ENCODE measurements at places on chromosomes 6 and 20.

GRCh38 chr20:37941332-37941731 lies 38.4 kb downstream of the VSTM2L start:
- DNase-seq: no peak

GRCh38 chr20:41436679-41437078 lies 70.1 kb upstream of the EMILIN3 start:
- no peak for DNase-seq

DNA sequence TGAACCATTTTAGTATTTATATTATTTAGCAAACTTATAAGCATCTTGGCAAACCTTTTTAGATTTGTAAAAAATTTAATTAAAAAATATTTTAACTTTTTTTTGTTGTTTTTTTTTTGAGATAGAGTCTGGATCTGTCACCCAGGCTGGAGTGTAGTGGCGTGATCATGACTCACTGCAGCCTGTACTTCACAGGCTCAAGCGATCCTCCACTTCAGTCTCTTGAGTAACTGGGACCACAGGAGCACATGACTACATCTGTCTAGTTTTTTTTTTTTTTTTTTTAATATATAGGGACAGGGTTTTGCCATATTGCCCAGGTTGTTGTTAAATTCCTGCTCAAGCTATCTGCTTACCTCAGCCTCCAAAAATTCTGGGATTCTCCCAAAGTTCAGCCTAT lies 161.1 kb downstream of the EYS start:
- no peak for DNase-seq

- no peak for DNase-seq
Observed at GRCh38 chr6:118708055-118708454, 56.7 kb upstream of the CEP85L start.

DNA sequence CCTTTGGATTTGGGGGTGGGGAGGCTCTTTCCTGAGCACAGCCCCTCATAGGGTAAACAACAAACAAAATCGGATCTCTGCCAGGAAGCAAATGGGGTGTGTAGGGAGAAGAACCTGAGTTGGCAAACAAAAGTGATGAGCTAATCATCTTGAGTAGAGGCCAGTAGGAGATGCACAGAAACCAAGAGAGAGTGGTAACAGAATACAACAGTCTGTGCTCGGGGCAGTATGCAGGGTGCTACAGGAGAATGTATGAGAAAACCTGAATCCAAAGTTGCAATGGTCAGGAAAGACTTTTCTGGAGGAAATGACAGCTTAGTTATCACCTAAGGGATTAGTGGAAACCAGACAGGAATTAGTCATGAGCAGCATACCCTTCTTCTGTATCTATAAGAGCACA lies 177.8 kb downstream of the CDKAL1 start:
- no peak for DNase-seq

- DNase-seq: no peak
Observed at GRCh38 chr6:147204843-147205311, 660 bp downstream of the STXBP5 start.

DNA sequence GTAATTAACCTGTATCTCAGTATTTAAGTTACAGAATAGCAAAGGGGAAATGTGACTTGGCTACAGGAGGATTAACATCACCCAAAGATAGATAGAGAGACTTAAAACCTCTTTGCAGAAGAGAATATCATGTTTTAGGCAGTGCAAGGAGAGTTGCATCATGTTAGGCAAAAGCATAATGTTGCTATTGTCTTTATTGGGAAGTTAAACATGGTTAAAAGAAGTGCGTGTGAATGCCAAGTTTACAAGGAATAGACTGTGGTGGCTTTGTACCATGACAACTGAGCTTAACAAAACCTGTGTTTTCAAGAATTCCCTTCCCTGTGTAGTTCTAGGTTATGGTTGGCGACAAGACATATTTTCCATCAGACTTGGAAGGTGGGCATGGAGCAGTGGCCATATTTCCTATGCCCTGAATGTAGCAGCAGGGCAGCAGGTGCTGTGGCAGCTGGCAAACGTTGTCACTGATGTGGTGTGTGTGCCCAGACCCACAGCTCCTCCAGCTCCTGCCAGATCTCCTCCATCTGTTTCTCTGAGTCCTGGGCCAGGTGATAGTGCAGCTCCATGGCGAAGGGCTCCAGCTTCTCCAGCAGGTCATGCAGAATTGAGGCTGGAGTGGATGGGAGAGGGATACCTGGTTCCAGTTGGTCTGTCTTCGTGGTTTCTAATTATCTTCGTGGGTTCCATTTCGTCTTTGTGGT lies 163.3 kb downstream of the QRSL1 start:
- DNase-seq: no peak

GRCh38 chr6:19024737-19025136 lies 637.6 kb downstream of the RNF144B start:
- DNase-seq: no peak

DNA sequence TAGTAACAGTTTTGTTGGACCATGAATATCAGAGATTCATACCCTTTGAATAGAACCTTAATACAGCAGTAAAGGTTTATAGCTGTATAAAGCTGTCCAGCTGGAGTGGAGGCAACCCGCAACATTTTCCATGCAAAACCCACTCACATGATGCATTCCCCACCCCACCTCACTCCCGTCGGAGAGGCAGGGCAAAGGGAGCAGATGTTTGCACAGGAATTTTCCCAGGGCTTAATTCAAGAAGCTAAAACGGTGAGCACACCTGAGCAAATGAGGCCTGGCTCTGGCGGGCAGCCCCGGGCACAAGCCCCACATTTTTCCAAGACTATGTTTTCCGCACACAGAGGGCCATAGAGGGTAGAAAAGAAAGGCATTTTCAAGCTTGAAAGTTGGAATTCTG lies 191.7 kb downstream of the FOXC1 start:
- DNase-seq: no peak

DNA sequence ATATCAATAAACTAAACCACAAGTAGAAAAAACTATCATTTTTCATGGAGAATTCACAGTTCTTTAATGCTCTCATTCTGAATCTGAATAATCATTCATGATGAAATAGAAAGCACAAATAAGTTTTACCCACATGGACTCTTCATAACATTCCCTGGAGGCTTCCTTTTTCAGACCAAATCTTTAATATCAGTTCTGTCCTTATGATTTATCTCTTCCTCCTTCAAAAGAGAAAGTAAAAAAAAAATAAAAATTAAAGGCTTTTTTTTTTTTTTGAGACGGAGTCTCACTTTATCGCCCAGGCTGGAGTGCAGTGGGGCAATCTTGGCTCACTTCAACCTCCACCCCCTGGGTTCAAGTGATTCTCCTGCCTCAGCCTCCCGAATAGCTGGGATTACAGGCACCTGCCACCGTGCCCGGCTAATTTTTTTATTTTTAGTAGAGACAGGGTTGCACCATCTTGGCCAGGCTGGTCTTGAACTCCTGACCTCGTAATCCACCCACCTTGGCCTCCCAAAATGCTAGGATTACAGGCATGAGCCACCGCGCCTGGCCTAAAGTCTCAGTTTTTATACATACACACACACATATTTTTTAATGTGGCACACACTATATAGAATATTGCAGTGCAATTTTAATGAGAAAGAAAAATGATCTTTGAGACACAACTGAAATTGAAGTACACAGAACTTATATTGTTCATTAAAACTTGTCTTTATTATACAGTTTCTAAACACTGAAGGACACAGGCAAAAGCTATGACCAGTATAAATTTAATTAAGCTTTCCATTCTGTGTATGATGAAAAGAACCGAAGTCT lies 31.9 kb upstream of the ZNF217 start:
- DNase-seq: no peak

All from C1 segment of cervical spinal cord (tissue), 14 donors.